ENCODE measurements at places on chromosomes 12 and 14. TPM values are rescaled to one million over a fixed set of nuclear protein-coding genes. Genes with fewer than 3 reads are reported as not detected.

DNA sequence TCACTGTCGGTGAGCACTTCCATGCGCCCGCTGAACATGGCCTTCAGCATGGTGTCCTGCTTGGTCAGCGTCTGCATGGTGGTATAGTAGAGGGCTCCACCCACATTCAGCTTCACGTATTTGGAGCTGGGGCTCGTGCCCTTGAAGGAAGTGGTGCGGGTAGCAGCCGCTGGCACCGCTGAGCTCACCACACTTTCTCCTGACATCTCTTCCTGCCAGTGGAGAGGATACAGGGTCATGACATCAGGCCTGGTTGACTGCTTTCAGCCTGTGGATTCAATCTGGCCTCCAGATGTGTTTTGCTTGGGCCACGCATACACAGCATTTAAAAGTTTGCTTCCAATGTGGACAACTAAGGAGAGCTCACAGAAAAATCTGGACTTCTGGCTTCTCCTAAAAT is 7.6 kb downstream of the KCTD10 start:
- no peak for DNase-seq

DNA sequence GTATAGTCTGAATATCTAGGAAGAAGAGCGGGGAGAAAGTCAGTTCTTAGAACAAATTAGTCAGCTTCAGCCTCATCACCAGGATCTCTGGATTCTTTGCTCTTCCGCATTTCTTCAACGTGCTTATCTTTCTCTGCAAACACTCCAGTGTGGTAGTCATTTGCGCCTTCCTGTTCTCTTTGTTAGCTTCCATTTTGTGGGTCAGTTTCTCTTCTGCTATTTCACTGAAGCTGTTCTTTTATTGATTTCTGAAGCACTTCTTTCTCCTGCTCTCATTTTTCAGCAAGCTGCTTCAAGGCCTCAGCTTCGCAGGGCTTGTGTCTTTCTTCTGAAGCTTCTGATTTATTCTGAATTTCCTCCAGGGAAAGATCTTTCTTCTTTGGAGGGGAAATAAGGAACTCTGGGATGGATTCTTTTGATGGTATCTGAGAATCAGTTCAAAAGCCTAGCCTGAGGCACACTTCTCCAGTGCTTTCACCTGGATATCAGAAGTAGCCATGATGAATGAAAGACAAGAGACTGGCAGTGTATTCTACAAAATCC is 13.5 kb downstream of the AMN1 start:
- DNase-seq = peak; percentile 59

DNA sequence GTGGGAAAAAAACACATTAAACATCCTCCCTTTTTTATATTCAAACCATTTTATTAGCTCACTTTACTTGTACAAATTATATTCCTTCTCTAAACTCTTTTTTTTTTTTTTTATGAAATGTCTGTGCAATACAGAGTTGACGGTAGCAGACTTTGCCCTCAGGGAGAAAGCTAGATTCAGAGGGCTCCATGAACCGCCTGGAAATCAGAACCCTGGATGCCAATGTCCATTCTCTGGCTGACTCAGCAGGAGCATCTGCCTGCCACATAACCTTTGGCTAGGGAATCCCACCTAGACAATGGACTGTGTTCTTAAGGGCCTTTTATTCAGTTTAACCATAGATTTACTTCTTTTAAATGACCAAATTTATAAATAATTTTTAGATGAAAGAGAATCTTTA is 467.0 kb downstream of the MDGA2 start:
- DNase-seq = no peak

DNA sequence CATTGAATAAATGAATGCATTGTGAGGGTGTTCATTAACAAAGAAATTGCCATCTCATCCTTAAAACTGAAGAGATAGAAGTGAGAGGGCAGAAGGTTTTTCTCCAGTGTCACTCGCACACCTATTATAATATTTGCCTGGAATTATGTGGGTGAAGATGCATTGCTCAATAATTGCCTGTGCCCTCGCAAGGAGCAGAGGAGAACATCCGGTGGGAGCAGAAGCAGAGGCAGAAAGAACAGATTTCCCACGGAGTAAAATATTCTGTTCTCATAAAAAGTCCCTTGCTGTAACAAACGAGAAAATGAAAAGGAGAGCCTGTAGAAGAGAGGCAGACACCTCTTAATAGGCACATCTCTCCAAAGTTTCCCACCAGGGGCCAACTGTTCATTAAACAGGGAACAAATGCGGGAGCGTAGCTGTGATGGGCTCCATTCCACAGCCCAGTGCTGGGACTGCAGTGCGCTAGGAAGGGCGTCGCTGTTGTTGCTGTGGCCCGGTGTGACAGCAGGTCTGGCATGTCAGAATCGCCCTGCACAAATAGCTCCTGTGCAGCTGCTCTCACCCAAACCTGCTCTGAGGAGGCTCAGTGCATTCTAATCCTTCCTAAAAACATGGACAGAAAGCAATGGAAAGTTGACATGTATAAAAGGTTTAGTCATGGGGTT is 359.8 kb downstream of the APAF1 start:
- no peak for DNase-seq

DNA sequence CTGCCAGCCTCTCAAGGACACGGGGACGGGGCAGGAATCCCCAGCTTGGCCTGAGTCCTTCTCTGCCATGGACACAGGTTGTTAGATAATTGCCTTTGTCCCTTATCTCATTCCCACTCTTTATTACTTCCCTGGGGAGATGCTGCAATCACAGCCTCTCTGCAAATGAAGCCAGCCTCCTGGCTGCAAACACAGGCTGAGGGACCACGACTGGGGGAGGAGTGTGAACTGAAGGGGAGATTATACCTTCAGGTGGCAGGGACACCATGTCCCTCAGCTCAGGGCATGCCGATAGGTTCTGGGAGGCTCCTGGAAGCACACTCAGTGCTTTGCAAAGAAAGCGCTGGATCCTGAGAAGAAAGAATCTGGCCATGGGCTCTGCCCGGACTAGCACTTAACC is 16.1 kb upstream of the CHGA start:
- no peak for DNase-seq

GRCh38 chr14:54172562-54172961 is 215.9 kb upstream of the BMP4 start:
- DNase-seq = no peak

GRCh38 chr12:96313606-96314005 is 86.6 kb downstream of the CDK17 start:
- DNase-seq = no peak

The ADAM21 gene
- 0.06 TPM for polyA plus RNA-seq

The CCDC196 gene
- polyA plus RNA-seq = not detected

The VPS37B gene
- 29.0 TPM for polyA plus RNA-seq

The SELPLG gene
- 3.6 TPM for polyA plus RNA-seq

Data from muscle of leg (tissue), 16 donors.